Activated CD4-positive, alpha-beta T cell treated with anti-CD3 and anti-CD28 coated beads, Interleukin-2, amount 10 ng/mL, durations not matched to agents 24 days and 14 days (primary cell): ENCODE measurements at places on chromosomes 3 and 15. TPM values are rescaled to one million over a fixed set of nuclear protein-coding genes. Genes with fewer than 3 reads are reported as not detected.

LRTM1 gene
- not detected in 2 replicates for total RNA-seq

ANKRD34C gene
- not detected in 2 replicates for total RNA-seq

KPNA1 gene
- 78.4 and 79.4 TPM in 2 replicates for total RNA-seq

- no peak overlapping the region for H3K27ac ChIP-seq
- no peak overlapping the region for H3K4me3 ChIP-seq
- H3K4me1 ChIP-seq: peaks cover 11% of the 10 kb centered on the region
- no peaks in the 10 kb centered on the region for H3K36me3 ChIP-seq
- H3K27me3 ChIP-seq: peaks cover 16% of the 10 kb centered on the region
- no peak for DNase-seq
These were observed 18.3 kb upstream of the MRPS22 start for GRCh38 chr3:139325551-139325950.

DNA sequence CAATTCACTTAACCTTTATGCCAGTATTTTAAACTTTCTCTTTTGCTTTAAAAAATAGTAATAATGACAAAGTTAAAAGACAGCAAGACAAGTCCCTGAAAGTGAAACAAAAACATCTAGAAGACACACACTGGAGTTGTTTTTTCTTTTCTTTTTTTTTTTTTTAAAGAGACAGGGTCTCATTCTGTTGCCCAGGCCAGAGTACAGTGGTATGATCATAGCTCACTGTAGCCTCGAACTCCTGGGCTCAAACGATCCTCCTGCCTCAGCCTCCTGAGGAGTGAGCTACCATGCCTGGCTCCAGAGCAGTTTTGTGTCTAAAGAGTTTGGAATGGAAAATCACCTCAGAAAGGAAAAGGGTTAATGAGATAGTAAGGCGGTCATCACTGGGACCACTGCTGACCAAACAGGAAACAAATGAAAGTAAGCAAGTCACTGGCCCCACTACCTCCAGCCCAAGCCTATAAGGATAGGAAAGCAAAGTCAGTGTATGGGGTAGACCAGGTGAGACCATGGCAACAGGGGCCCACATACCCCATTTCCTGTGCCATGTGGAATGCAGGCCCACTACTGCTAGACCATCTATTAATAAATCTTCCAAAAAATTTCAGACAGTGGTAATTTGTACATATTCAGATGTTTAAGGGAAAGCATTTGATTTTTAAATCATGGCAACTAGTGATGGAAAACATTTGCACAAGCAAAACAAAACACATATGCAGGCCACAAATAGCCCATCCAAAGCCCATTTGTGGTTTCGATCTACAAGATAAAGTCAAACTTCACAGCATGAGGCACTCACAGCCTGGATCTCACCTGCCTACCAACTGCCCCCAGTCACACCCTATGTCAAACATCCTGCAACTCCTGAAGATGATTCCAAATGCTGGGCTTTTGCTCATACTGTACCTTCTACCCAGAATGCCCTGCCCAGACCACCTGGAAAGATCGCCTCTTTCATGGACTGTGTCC is 62.6 kb downstream of the OSBPL10 start:
- peaks cover 35% of the 10 kb centered on the region for H3K4me1 ChIP-seq
- no peaks in the 10 kb centered on the region for H3K27me3 ChIP-seq
- H3K27ac ChIP-seq: peak overlapping the region; percentile 87
- peak overlapping the region; percentile 64 for H3K4me3 ChIP-seq
- peaks cover 20% of the 10 kb centered on the region for H3K36me3 ChIP-seq
- DNase-seq: peak; percentile 71

DNA sequence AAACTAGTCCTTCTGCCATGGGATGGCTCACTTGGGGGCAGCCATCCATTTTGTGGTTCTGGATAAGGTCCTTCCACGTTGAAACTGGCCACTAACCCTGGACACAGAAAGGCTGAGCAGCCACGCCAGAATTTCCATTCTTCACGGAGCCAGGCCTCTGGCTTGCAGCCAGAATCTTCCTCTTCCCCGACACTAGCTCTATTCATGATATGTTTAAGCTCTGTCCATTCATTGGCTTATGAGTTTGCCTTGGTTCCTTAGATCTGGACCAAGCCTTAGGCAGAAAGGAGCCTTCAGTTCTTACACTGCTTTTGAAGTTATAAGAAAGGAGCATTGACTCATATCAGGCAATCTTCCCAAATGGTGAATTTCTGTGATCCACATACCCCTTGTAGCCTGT is 288.4 kb upstream of the GOLGA6L4 start:
- no peaks in the 10 kb centered on the region for H3K4me1 ChIP-seq
- no peak overlapping the region for H3K4me3 ChIP-seq
- H3K27ac ChIP-seq: no peak overlapping the region
- H3K27me3 ChIP-seq: peaks cover 6% of the 10 kb centered on the region
- no peaks in the 10 kb centered on the region for H3K36me3 ChIP-seq
- no peak for DNase-seq

CD200R1 gene
- 3.8 TPM in 2 replicates for total RNA-seq

DNA sequence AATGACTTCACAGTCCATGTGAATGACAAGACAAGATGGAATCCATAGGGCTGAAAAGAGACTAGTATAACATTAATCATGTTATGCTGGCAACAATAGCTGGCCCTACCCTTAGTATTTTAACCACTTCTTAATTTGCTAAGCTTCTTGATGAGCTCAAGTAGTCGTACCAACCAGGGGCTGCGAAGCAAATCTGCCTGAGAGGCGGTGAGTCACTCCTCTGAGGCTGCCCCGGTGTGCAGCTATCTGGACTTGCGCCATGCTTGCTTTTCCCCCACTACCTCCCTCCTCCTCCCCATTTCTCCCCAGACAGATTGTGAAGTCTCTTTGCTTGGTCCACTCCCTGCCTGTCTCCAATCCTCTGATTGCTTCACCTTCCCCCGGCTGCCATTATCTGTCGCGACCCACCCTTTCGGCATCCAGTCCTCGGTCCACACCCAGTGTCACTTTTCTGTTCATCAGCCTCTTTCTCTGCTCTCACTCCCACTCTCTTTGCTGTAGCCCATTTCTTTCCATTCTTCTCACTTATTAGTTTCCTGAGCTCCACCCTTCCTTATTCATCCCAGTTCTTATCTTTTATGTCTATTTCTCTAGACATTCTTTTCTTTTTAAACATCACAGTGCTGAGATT is 42.7 kb downstream of the DUT start:
- no peak overlapping the region for H3K27ac ChIP-seq
- peaks cover 18% of the 10 kb centered on the region for H3K27me3 ChIP-seq
- H3K4me1 ChIP-seq: no peaks in the 10 kb centered on the region

GRCh38 chr15:57138349-57138788 is 219.9 kb downstream of the TCF12 start:
- peaks cover 17% of the 10 kb centered on the region for H3K4me1 ChIP-seq
- no peak for DNase-seq
- H3K36me3 ChIP-seq: peaks cover 2% of the 10 kb centered on the region
- H3K27me3 ChIP-seq: no peaks in the 10 kb centered on the region
- no peak overlapping the region for H3K4me3 ChIP-seq

- no peak for DNase-seq
- H3K36me3 ChIP-seq: peaks cover 84% of the 10 kb centered on the region
- H3K27me3 ChIP-seq: no peaks in the 10 kb centered on the region
- H3K4me3 ChIP-seq: no peak overlapping the region
These were observed 13.2 kb downstream of the LINS1 start for GRCh38 chr15:100588638-100589242.

GRCh38 chr15:77014132-77015081 is 19.5 kb downstream of the PSTPIP1 start:
- H3K4me3 ChIP-seq: peak overlapping the region; percentile 88
- peak overlapping the region; percentile 98 for H3K27ac ChIP-seq
- DNase-seq: peak; percentile 74
- H3K36me3 ChIP-seq: peaks cover 55% of the 10 kb centered on the region
- H3K4me1 ChIP-seq: peaks cover 78% of the 10 kb centered on the region

- H3K27ac ChIP-seq: no peak overlapping the region
- DNase-seq: no peak
- no peak overlapping the region for H3K4me3 ChIP-seq
- peaks cover 28% of the 10 kb centered on the region for H3K4me1 ChIP-seq
- H3K27me3 ChIP-seq: no peaks in the 10 kb centered on the region
These were observed 89.0 kb upstream of the LPP start for GRCh38 chr3:188064831-188065493.

RLBP1 gene
- total RNA-seq: not detected in 2 replicates

DNA sequence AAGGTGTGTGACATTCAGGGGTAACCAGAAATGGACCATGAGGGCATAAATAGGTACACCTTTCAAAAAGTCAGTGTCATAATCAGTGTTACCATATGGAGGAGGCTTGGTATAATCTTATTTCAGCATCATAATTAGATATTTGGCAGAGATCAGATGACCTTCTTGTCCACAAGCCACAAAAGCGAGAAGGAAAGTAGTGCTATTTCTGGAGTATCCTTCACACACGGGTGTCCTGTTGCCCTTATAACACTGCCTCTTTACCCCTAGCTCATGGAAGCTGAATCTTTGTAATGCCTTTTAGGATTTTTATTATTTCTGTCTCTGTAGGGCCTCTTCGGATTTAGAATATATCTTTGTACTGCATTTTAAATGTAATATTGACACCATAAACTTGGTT is 132.8 kb downstream of the LRIG1 start:
- H3K27ac ChIP-seq: no peak overlapping the region
- H3K4me1 ChIP-seq: no peaks in the 10 kb centered on the region
- H3K36me3 ChIP-seq: peaks cover 3% of the 10 kb centered on the region
- no peak overlapping the region for H3K4me3 ChIP-seq

SAXO2 gene
- 1.1 and 1.8 TPM in 2 replicates for total RNA-seq

IQCF5 gene
- total RNA-seq: not detected in 2 replicates

- H3K4me3 ChIP-seq: peak overlapping the region; percentile 90
- peaks cover 27% of the 10 kb centered on the region for H3K36me3 ChIP-seq
- peaks cover 60% of the 10 kb centered on the region for H3K4me1 ChIP-seq
- H3K27me3 ChIP-seq: peaks cover 8% of the 10 kb centered on the region
- DNase-seq: peak; percentile 89
These were observed 2.4 kb downstream of the EHD4 start for GRCh38 chr15:41969851-41970431.

DNA sequence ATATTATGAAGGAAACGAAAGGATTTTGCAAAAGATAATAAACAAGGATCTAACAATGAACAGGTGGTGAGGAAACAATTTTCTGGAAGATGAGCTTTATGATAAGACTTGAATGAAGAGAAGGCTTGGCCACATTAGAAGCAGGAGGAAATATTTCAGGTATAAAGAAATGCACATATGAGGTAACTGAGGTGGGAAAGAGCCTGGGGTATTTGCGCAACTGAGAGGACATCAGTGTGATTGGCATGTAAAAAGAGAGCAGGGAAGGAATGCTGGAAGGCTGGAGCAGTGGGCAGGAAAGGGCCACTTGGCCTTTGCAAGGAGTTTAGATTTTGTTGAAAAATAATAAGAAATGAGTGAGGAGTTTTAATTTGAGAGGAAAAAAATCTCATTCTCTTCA is 414.4 kb upstream of the TMCO5A start:
- H3K4me1 ChIP-seq: no peaks in the 10 kb centered on the region
- DNase-seq: no peak
- no peak overlapping the region for H3K4me3 ChIP-seq
- no peaks in the 10 kb centered on the region for H3K36me3 ChIP-seq
